ENCODE measurements at places on chromosomes 3 and 15. TPM values are rescaled to one million over a fixed set of nuclear protein-coding genes. Genes with fewer than 3 reads are reported as not detected.

DNA sequence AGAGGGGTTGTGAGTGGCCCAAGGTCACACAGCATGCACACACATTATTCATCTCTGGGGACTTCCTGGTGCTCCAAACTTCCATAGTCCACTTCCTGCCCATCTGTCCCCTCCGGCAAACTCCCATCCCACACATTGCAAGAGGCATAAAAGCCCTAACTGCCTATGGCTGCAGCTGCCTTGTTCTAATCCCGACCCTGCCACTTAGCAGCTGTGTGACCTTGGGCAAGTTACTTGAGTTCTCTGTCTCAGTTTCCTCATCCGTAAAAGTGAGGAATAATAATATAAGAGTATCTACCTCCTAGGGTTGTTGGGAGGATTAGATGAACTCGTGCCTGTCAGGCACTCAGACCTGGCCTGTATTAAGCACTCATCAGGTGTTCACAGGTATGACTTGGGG, 84.2 kb downstream of the SMAD6 start:
- no peaks in the 10 kb centered on the region for H3K36me3 ChIP-seq
- H3K27me3 ChIP-seq = no peaks in the 10 kb centered on the region
- no peak overlapping the region for H3K27ac ChIP-seq

- no peak overlapping the region for H3K4me3 ChIP-seq
- no peak for DNase-seq
- no peak overlapping the region for H3K27ac ChIP-seq
- no peaks in the 10 kb centered on the region for H3K36me3 ChIP-seq
Measured at GRCh38 chr3:168273917-168274316, 178.2 kb upstream of the GOLIM4 start.

GRCh38 chr3:155368786-155369185, 75.3 kb upstream of the STRIT1 start:
- H3K36me3 ChIP-seq = no peaks in the 10 kb centered on the region
- no peak overlapping the region for H3K27ac ChIP-seq
- DNase-seq = no peak
- peaks cover 8% of the 10 kb centered on the region for H3K4me1 ChIP-seq

- no peaks in the 10 kb centered on the region for H3K4me1 ChIP-seq
- no peak overlapping the region for H3K27ac ChIP-seq
- H3K27me3 ChIP-seq = no peaks in the 10 kb centered on the region
- H3K36me3 ChIP-seq = no peaks in the 10 kb centered on the region
Measured at GRCh38 chr3:193229851-193230420, 11.1 kb upstream of the PLAAT1 start.

GRCh38 chr3:20842594-20843436, 656.8 kb upstream of the SGO1 start:
- H3K4me3 ChIP-seq = no peak overlapping the region
- no peak for DNase-seq
- no peaks in the 10 kb centered on the region for H3K27me3 ChIP-seq
- H3K27ac ChIP-seq = no peak overlapping the region
- peaks cover 11% of the 10 kb centered on the region for H3K4me1 ChIP-seq
- H3K36me3 ChIP-seq = no peaks in the 10 kb centered on the region

MYO5C gene
- 33.5 TPM for total RNA-seq
